ENCODE measurements at places on chromosomes 3 and 15. TPM values are rescaled to one million over a fixed set of nuclear protein-coding genes. Genes with fewer than 3 reads are reported as not detected.

PCCB gene
- 31.2 TPM for total RNA-seq

TRIM42 gene
- not detected for total RNA-seq

USP3 gene
- total RNA-seq = 110 TPM

SERINC4 gene
- 0.20 TPM for total RNA-seq

RLBP1 gene
- total RNA-seq = not detected

HTR3E gene
- total RNA-seq = not detected

CHRNA7 gene
- not detected for total RNA-seq

GRK7 gene
- not detected for total RNA-seq

SEMA3G gene
- total RNA-seq = not detected

AGTR1 gene
- not detected for total RNA-seq

ELP6 gene
- 37.8 TPM for total RNA-seq

P2RY1 gene
- 0.20 TPM for total RNA-seq

XCR1 gene
- not detected for total RNA-seq

FRMD5 gene
- 0.53 TPM for total RNA-seq

CHST2 gene
- 12.3 TPM for total RNA-seq

SLCO2A1 gene
- not detected for total RNA-seq

SAXO2 gene
- total RNA-seq = 15.2 TPM

ECT2 gene
- 6.3 TPM for total RNA-seq

LTK gene
- 2.2 TPM for total RNA-seq

HES1 gene
- total RNA-seq = 5.0 TPM

CFAP100 gene
- not detected for total RNA-seq

TBCCD1 gene
- total RNA-seq = 11.9 TPM

OSTN gene
- not detected for total RNA-seq

CELF6 gene
- total RNA-seq = 2.2 TPM

CAMK2N2 gene
- total RNA-seq = not detected

ZNF619 gene
- total RNA-seq = 14.9 TPM

CLDN18 gene
- total RNA-seq = not detected

ACAN gene
- not detected for total RNA-seq

PLOD2 gene
- not detected for total RNA-seq

PRR20G gene
- not detected for total RNA-seq

TLR9 gene
- total RNA-seq = 10.4 TPM

PLA2G4E gene
- not detected for total RNA-seq

ARRDC4 gene
- total RNA-seq = 2.0 TPM

SI gene
- not detected for total RNA-seq

HTR3D gene
- not detected for total RNA-seq

LRRC28 gene
- total RNA-seq = 21.2 TPM

CRYGS gene
- total RNA-seq = 4.0 TPM

EFHB gene
- not detected for total RNA-seq

RPP14 gene
- total RNA-seq = 17.7 TPM

All from activated B cell treated with CpG ODN at 0.5 μM for 24 hours (primary cell).